ENCODE measurements at places on chromosomes 7 and 10. TPM values are rescaled to one million over a fixed set of nuclear protein-coding genes. Genes with fewer than 3 reads are reported as not detected.

- DNase-seq = no peak
These were observed 111.9 kb downstream of the NEBL start for GRCh38 chr10:20785174-20785573.

DNA sequence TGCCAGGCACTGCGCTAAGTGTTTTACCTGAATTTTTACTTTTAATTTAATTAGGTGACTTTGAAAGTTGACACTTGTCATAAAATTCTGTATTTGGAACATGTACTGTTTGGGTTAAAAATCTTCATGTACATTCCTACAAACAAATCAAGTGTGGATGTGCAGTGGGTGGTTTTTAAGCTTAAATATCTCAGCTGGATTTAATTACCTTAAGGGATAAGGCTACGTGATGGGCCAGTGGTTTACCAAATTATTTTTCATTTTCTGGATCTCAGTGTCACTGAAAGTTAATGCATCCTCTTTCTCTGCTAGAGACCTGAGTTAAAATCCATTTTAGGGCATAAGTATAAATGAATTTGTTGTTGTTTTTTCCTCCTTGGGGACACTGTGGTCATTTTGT lies 51.1 kb downstream of the EXOC4 start:
- no peak for DNase-seq

DNA sequence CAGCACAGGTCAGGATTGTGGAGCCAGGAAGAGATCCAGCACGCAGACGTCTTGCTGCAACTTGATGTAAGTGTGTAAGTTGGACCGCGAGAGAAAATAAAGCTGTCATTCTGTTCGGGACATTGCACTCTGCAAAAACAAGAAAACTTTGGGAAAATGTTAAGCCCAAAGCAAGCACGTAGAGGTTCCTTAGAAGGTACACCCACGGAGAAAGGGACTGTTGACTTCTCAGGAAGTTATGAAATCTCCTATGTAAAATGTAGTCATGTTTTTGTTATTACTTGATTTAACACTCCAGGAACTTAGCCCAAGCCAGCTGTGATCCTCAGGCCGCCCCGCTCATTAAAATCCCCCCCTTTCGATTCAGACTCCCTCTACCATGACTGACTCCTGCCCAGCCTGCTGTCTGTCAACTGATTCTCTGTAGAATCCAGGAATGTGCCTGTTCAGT lies 196.1 kb upstream of the TCF7L2 start:
- DNase-seq = no peak

- peak; percentile 41 for DNase-seq
These were observed 1.3 kb downstream of the TFPI2 start for GRCh38 chr7:93889261-93889660.

DNA sequence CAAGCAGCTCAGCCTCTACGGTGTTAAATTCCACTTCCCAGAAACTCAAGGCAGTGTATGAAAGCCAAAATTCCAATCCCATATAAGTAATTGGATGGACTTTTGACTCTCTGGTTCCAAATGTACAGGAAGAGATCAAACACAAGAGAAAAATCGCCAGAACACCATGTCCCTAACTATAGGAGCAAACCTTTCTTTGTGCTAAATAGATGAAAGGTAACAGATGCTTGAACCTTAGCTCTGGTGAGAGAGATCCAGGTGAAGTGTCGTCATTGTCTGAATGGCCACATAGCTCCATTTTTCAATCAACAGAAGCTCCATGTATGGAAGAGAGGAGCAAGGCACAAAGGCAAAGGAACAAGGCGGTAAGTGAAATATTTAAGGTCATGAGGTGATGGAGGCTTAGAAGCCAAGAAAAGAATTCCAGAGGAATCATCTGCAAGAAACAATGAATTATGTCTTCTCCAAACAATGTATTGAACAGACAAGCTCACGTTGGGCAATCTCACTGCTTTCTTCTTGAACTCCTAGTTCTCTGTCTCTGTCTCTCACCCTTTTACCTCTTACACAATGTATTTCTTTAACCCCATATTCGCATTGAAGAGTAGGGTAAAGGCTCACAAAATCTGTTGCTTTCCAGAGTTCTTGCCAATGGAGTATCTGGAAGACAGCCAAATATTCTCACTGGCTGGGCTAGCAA lies 585.1 kb downstream of the GATA3 start:
- no peak for DNase-seq

GRCh38 chr7:79420464-79420863 lies 33.0 kb downstream of the MAGI2 start:
- peak; percentile 54 for DNase-seq

- no peak for DNase-seq
These were observed 3.1 kb upstream of the ZNF12 start for GRCh38 chr7:6709808-6710207.

GRCh38 chr10:106978756-106979155 lies 185.8 kb downstream of the SORCS1 start:
- no peak for DNase-seq

DNA sequence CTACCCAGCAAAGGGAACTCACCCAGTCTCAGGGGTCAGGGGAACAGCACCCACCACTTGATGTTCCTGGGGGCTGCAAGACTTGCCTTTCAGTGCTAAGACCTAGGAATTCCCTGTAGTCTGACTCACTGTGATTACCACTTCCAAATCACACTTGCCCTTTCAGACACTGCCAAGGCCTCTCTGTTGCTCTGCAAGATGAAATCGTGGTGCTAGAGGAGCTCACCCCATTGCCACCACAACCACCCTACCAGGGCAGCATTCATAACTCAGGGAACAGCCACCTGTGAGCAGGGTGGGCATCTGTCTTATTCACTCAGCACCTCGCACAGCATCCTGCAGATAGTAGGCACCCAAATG lies 36.5 kb downstream of the XPNPEP1 start:
- no peak for DNase-seq

DNA sequence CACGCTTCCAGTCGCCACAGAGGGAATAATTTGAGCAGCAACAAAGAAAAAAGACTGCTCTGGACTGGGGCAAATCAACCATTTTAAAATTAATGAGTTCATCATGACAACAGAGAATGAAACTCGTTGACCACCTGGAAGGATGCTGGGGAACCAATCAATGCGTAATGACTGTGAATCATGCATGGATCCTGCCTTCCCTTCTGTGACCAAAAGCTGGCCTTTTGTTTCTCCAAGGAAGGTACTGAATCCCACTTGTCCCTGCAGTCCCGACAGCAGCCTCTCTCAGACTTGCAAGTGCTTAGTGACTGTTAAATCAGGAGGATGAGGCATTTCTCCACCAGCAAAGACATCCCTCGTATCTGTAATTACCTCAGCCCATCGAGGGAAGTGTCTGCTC lies 68.0 kb upstream of the TNS3 start:
- DNase-seq = no peak

- no peak for DNase-seq
These were observed 493.1 kb downstream of the PLXNA4 start for GRCh38 chr7:132083126-132083525.

DNA sequence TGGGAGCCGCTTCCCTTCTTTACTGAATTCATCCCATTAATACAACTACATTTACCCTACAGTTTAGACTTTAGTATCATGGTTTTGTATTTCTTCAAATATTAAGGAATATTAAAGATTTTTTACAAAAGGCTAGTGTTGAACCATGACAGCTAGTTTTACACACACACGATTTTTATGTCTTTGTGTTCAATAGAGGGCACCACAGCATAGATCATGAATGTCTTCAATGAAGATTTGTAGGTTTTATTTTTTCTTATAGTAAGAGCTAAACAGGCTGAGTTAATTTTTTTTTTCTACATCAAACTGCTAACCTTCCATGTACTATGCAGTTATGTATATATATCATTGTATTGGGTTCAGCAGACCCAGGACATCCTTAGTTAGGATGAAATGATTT lies 76.9 kb downstream of the SNX10 start:
- peak; percentile 28 for DNase-seq

DNA sequence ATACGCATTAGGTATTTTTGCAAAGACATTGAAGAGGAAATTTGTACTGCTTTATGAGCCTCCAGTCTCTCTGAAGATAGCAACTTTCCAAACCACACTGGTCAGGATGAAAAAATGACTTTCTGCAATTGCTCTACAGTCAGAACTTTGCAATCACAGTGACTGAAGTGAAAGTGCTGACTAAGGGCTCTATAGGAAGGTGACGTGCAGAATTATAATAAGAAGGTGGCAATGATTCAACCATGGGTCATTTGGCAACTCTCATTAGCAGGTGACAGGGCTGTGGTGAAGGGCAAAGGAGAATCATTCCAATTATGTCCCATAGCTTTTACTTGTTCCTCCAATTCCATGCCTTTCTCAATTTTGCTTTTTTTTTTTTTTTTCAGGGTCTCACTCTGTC lies 311.0 kb downstream of the ANKRD30A start:
- DNase-seq = no peak

- DNase-seq = no peak
These were observed 49.3 kb upstream of the INPP5A start for GRCh38 chr10:132488231-132488821.

AKR1C8 gene
- total RNA-seq = not detected

SLC29A4 gene
- total RNA-seq = 0.99 TPM

CUBN gene
- total RNA-seq = 4.2 TPM

NEUROD6 gene
- not detected for total RNA-seq

ARF5 gene
- 146 TPM for total RNA-seq

CUZD1 gene
- 0.20 TPM for total RNA-seq

PAX4 gene
- not detected for total RNA-seq

GTF2I gene
- 107 TPM for total RNA-seq

C10orf67 gene
- total RNA-seq = not detected

UPK3B gene
- under 0.01 TPM for total RNA-seq
